BJ (cell line): ENCODE measurements at places on chromosomes 6 and 20. TPM values are rescaled to one million over a fixed set of nuclear protein-coding genes. Genes with fewer than 3 reads are reported as not detected.

Gene CLVS2
- under 0.01 TPM in 1 of 2 replicates, not detected in the other for polyA plus RNA-seq

Gene GPSM3
- 9.8 and 13.3 TPM in 2 replicates for polyA plus RNA-seq

Gene RAET1G
- polyA plus RNA-seq: 0.77 and 1.1 TPM in 2 replicates

Gene SLC22A7
- polyA plus RNA-seq: not detected in 2 replicates

Gene ADGRF4
- 0.04 TPM in 1 of 2 replicates, not detected in the other for polyA plus RNA-seq

Gene TPX2
- 29.9 and 39.2 TPM in 2 replicates for polyA plus RNA-seq

Gene EPPIN
- polyA plus RNA-seq: not detected in 2 replicates

Gene TMEM244
- polyA plus RNA-seq: not detected in 2 replicates

Gene MUC21
- polyA plus RNA-seq: not detected in 2 replicates

Gene GPR31
- polyA plus RNA-seq: not detected in 2 replicates

Gene PRPH2
- 1.7 and 2.3 TPM in 2 replicates for polyA plus RNA-seq

Gene ALDH8A1
- 0.11 and 0.50 TPM in 2 replicates for polyA plus RNA-seq
